ENCODE measurements at places on chromosomes 11 and 22. TPM values are rescaled to one million over a fixed set of nuclear protein-coding genes. Genes with fewer than 3 reads are reported as not detected.

- DNase-seq = peak; percentile 97
Measured at GRCh38 chr22:37121887-37122591, 12.5 kb upstream of the TMPRSS6 start.

- DNase-seq = no peak
Measured at GRCh38 chr11:29364006-29364405, 652.8 kb downstream of the KCNA4 start.

DNA sequence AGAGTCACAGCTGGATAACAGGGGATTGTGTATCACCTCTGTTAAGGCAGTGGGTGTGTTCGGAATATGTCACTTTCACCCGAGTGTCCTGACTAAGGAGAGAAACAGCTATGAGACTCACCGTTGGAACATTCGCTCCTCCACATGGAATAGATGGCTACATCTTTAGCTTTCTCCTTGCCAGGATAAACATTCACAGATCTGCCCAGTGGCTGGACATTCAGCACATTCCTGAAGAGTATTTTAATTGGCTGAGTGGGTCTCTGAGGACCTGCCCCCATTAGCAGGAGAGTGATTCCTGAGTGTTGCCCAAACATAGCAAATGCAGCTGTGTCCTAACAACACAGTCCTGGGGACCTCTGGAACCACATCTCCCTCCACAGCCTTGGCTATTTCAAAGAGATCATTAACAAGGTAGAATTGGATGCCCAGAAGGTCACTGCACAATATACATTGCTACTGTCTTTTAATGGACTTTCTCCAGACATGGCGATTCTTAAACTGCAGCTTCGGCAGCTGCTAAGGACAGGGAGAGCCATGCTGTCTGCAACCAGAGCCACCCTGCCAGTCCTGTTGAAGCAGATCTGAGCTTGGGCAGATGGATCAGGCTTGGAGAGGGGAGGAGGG lies 435.0 kb upstream of the CADM1 start:
- no peak for DNase-seq

GRCh38 chr11:35998634-35999033 lies 54.8 kb downstream of the LDLRAD3 start:
- DNase-seq = no peak

DNA sequence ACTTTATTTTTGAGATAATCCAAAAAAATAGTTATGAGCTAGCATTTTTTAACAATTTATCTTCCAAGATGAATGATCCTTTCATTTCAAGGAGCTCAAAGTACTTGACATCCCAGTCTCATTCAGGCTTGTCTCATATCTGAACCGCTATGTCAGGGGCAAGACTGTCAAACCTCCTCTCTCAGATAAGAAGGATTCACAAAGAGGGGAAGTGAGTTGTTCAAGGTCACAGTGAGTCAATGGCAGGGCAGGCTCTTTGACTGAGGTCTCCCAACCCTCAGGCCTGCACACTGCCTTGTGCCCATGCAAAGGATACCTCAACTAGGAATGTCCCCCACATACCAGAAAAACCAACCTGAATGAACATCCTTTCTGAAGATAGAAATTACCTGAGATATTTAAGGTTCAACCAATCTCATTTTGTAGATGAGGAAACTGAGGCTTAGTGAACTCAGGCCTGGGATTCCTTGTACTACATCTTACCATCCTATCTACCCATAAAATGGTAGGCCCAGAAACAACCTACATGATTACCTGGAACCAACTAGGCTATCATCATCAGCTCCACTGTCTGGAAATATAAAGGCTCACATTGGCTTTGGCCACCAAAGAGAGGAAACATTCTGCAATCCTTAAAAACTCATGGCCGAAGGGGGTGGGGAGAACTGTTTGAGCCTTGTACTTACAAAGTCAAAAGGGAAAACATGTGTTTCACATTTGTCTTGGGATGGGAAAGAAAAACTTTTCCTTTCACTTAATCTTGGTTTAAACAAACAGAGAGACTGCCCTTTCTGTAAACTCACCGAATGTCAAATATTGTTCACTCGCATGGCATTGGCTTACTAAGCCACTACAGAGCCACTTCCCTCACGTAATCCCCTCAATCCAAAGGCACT lies 51.1 kb downstream of the LIF start:
- DNase-seq = no peak

The LYVE1 gene
- total RNA-seq = not detected

DNA sequence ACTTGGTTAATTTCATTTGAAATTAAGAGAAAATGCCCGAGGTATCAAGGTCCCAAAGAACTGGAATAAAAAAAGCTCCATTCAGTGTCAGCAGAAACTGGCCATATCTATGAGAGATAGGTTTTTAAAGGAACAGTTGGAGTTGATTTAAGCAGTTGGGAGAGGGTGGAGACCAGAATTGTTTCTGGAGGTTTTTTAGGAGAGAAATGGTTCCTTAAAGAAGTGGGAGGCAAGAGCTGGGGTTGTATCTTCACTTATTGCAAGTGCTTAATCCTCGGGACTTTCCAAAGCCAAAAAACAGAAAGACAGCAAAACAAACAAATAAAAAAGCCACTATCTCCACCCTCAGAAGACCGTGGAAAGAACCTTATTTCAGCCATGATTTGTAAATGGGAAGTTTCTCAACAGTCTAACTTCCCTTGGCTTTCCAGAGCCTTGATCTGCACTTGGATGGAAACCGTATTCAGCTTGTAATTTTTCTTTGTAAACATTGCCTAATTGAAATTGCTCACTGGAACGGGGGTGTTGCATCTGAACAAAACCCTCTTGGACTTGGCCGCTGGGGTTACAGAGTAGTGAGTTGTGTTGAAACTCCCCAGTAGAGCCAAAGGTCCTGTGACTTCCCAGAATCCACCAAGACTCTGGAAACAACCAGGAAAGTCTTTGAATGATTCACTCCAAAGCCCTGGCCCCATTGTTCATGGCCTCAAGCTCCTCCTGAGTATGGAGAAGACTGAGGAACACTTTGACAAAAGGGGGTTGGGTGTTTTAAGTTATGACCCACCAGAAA lies 115.6 kb downstream of the SLC1A2 start:
- DNase-seq = no peak

The MOV10L1 gene
- total RNA-seq = not detected

DNA sequence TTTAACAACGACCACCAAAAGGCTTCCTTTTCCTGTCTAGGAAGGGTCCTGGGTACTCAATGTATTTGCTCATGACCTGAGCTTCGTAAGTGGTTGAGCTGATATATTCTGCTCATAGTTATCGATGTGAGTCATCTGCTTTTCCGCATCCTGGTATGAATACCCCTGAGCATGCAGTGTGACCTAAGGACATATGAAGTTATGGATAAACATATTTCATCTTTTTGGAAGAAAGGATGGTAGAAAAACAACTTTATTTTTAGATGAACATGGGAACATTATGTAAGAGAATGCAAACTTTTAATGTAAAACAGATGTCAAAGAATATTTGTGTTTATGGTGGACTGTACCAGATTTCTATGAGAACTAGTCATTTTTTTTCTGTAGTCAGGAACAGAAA lies 28.4 kb downstream of the TRPC6 start:
- DNase-seq = no peak

The ADAMTS15 gene
- total RNA-seq = not detected

The TPH1 gene
- 0.20 TPM for total RNA-seq

DNA sequence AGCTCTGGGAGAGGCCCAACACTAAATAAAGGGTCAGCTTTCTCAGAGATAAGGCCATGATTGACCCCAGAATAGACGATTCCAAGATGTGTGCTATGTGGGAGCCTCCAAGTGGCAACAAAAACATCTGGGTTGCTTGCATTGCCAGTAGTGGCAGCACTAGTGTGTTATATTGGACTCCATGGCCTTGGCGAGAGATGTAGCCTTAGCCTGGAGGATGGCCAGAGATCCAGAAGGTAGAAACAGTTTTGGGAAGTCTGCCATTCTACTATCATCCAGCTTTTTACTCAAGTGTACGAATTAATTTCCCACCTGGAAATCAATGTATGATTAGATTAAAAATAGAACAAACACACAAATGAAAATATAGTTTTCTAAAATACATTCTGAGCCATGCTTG lies 3.0 kb downstream of the OR8D4 start:
- DNase-seq = no peak

- DNase-seq = no peak
Measured at GRCh38 chr11:72576243-72576595, 98.0 kb downstream of the PDE2A start.

The C11orf65 gene
- 1.1 TPM for total RNA-seq

DNA sequence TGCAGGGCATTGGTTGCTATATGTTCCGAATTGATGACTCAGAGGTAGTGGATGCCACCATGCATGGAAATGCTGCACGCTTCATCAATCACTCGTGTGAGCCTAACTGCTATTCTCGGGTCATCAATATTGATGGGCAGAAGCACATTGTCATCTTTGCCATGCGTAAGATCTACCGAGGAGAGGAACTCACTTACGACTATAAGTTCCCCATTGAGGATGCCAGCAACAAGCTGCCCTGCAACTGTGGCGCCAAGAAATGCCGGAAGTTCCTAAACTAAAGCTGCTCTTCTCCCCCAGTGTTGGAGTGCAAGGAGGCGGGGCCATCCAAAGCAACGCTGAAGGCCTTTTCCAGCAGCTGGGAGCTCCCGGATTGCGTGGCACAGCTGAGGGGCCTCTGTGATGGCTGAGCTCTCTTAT lies 5.4 kb upstream of the TTC36 start:
- no peak for DNase-seq

The APOA5 gene
- not detected for total RNA-seq

- DNase-seq = no peak
Measured at GRCh38 chr11:35815556-35816315, 128.1 kb upstream of the LDLRAD3 start.

GRCh38 chr11:61776561-61777075 lies 15.8 kb downstream of the TMEM258 start:
- peak; percentile 24 for DNase-seq

The APOBEC3B gene
- 7.3 TPM for total RNA-seq

- DNase-seq = no peak
Measured at GRCh38 chr22:32926600-32926999, 125.1 kb downstream of the TIMP3 start.

- peak; percentile 49 for DNase-seq
Measured at GRCh38 chr11:72239313-72239848, 4.6 kb downstream of the PHOX2A start.
